Activated CD4-positive, alpha-beta T cell treated with anti-CD3 and anti-CD28 coated beads, Interleukin-2, amount 50 U/mL, for 1 hour (primary cell): ENCODE measurements at places on chromosomes 6 and 20.

DNA sequence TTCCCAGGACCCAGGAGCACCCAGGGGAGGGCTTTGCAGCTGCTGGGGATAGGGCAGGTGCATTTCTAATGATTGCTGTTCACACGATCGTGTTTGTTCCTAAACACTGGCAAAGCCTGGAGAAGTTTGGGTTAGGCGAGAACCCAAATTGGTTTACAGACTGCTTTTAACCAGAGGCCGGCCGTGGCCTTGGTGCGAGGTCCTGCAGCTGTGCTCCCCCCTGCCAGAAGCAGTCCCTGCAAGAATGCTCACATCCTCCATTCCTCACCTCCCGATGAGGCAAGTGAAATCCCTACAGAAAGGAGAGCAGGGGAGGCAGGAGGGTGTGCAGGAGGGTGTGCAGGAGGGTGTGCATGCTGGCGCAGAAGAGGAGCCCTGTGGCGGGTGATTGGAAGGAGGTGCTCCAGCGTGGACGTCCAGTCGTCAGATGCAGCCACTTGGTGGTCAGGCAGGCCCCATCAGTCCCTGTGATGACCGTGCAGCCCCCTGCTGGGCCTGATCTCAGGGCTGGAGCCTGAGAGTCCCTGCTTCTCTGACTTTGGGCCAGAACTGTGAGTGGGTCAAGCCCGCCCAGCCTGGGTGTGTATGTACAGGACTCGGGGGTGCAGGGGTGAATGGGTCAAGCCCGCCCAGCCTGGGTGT, 55.7 kb upstream of the FRMD1 start:
- no peak for DNase-seq

GRCh38 chr6:15518878-15519277, 143.9 kb downstream of the DTNBP1 start:
- DNase-seq, result no peak

DNA sequence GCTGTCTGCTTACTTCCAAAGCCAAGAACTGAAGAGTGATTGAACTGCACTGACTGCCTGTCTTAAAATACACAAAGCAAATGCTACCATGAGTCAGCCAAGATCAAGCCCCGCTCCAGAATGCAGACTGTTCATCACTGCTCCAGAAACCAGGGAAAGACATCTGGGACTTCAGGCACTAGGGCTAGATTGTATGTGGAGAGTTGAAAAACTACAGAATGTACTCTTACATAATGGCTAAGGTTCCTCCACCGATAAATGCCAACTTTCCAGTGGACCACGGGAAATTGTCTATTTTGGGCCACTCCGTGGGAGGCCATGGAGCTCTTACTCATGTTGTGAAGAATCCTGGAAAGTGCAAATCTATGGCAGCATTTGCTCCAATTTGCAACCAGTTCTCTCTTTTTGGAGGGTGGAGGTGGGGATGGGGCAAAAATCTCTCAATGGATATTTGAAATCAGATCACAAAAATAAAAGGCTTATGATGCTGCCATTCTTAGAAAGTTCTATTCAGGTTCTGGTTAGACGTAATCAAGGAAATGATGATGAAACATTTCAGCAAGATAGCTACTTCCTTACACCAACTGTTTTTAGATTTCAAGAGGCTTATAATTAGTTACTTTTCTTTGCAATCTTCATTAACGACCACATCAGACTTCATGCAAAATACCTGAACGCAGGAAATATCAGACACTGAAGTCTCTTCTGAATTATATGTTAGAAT, 11.8 kb upstream of the CAP2 start:
- no peak for DNase-seq

GRCh38 chr6:112576423-112576822, 229.3 kb downstream of the RFPL4B start:
- no peak for DNase-seq

DNA sequence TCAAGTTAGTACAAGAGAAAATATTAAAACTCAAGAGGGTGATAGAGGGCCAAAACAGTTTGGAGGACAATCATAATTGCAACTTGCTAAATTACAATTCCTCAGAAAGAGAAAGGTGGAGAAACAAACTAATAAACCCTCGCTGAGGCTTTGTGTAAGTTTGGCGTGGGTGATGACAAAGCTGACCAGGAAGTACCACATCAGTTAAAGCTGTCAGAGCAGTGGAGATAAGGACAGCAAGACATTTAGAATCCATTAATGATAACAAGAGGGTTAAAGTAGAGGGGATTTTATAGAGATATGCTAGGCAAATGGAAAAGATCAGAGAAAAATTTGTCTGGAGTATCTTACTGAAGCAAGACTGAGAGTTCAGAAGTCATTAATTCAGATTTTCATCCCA, 334.4 kb downstream of the TFAP2B start:
- no peak for DNase-seq

DNA sequence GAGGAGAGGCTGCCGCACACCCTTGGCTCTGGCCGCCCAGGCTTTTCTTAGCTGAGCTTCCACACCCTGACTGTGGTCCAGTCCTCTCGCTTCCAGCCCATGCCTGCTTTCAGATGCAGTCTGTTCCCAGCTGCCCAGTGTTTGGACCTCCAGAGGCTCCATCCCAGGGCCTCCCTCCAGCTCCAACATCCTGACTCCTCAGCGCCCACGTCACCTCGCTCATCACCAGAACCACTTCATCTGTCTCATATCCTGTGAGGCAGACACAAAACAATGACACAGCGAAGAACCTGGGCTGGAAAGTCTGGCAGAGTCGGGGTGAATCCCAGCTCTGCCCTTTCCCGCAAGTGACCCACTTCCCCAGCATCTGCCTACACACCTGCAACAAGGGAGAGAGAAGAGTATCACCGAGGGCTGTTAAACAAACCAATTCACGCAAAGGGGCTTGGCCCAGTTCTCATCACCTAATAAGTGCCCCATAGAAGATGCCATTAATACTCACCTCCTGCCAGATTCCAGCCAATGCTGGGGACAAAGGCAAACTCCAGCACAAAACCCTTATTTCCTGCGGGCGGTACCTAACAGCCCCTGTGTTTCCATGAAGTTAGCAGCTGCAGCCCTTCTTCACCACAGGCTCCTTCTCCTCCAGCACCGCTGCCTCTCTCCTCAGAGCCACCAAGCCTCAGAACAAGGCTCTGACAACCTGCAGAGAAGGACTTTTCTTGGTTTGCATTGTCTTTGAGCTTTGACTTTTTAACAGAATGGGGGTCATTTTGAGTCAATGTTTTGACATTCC, 133.4 kb upstream of the CDH4 start:
- DNase-seq, result no peak

- DNase-seq, result no peak
These were observed 36.1 kb downstream of the SLC35D3 start for GRCh38 chr6:136958168-136958567.

GRCh38 chr6:47138046-47138445, 95.9 kb upstream of the ADGRF1 start:
- no peak for DNase-seq

DNA sequence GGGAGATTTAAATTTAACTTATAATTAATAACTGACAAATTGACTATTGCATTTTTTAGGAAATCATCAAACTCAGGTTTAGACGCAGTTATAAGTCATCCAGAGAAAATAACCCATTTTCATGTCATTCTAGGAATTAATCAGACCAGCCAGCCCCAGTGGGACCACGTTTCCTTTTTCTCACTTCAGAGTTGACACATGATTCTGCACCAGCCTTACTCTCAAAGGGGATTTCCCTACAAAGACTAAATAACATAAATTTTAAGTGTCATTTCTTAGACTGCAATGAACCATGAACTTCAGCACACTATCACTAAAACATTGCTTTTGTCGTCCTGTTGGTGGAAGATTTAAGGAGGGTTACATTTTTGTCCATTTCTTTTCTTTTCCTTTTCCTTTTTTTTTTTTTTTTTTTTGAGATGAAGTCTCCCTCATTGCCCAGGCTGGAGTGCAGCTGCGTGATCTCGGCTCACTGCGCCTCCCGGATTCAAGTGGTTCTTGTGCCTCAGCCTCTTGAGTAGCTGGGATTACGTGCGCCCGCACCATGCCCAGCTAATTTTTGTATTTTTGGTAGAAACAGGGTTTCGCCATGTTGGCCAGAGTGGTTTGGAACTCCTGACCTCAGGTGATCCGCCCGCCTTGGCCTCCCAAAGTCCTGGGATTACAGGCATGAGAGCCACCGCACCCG, 3.6 kb downstream of the IPCEF1 start:
- DNase-seq, result no peak

GRCh38 chr6:32883789-32884188, 29.8 kb downstream of the PSMB9 start:
- DNase-seq, result no peak

DNA sequence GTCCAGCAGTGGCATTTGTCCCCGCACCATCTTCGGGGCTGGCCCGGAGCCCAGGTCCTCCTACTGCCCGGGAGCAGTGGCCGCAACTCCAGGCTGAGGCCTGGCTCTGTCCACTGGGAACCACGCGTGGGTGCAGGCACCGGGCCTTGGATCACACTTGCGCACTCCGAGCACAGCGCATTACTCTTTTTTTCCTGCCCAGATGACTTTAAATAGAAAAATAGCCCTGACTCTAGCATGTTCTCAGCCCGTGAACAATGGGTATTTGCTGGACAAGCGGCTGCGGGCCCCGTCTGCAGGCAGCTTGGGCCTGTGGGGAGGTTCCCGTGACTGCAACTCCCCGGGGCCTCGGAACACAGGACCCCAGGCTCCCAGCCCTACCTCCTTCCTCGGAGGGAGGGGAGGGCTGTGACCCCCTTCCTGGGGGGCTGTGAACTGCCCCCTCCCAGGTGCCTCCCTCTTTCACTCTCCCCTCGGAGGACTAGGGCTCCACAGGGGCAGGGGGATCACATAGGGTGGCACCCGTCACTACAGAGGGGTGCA, 162.2 kb downstream of the TBXT start:
- DNase-seq, result no peak

DNA sequence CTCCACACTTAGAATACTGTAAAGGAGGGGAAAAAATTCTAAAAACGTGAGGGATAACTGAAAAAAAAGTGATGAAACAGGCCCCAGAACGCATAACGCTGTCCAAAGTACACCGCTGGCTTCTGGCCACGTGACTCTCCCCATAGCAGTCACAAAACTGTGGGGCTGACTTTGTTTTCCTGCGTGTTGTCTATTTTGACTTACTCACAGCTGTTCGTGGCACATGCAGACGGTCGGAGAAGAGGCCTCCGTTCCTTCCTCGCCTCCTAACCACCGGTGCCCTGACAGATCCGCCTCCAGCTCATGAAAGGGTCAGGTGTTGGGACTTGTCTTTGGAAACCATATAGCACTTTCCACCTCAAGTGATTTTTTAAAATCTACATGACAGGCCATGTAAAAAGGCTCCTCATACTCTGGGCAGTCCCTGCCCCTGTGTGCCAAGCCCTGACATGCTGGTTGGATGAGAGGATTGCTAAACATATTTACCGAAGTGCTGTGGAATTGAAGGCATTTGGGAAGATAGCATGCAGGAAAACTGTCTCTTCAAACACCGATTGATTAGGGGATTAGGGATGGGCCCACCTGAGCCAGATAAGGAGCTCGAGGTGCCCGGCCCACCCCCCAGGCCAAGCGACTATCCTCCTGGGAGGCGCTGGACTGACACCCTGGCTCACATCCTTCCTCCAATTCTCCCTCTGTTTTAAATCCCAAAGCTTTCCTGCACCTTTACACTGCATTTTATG, 54.8 kb downstream of the DACT2 start:
- DNase-seq, result no peak

DNA sequence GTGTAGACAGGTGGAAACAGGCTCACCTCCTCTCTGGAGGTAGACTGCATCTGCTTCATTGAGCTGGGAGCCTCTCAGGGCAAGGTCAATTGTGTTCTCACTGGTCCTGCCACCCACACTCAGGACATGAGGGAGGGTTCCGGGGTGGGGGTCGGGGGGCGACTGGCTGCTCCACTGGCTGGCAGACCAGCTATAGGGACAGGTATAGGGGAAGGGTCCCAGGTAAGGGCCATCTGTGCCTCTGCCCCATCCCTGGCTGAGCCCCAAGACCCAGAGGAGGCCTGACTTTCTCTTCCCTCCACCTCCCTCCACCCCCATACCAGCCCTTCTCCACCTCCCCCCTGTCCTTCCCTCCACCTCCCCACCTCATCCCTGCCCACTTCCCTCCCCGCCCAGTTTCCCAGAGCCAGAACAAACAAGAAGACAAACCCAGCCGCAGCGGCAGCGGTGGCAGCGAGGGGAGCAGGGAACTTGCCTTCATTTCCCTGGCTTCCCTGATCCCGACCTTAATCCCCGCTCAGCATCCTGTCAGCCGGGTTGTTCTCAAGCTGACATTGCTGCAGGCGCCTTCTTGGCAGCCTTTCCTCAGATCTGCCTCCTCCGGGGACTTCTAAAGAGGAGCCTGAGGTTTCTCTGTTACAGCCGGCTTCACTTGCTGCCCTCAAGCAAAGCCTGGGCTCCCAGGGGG, 18.3 kb upstream of the FOXP4 start:
- DNase-seq, result no peak

DNA sequence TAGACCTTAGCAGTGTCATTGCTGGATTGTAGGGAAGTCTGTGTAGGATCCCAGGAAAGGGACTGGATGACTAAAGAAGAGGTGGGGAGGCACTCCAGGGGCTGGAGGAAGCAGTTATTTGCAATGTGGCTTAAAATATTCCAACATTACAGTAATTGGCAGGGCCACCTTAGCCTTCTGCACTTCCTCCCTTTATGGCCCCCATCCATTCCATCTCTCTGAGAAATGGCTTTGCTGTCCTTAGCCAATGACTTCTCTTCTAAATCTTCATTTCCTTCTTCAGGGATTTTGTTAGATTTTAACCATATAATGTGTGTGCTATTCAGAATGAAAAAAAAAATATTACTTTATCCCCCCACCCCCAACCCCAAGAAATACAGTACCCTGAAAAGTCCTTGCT, 6.4 kb downstream of the ADGRF5 start:
- DNase-seq, result no peak

DNA sequence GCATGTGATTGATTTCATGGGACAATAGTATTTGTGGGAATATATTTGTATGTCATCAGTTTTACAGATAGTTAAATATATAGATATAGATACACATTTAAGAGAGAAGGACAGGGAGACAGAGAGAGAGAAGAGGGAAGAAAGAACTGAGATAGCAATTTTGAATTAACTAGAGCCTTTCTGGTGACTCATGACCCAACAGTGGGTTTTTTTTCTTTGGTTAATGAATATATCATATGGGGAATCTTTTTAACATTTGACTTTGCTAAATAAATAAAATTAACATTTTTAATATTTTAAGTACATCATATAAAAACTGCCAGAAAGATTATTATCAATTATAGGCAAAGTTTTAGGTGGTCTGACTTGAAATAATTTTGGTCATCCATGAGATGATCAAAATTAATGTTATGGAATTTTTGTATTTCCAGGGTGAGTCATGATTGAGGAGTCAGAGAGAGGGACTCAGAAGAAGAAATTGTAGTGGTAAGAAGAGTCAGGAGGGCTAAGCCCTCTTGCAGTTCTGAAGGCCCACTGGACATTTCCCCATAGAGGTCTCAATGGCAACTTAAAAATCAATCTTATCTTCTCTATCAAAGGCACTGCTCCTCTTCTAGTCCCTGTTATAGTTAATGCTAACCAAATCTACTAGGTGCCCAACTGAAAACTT, 508.1 kb upstream of the MAP3K7 start:
- DNase-seq, result no peak

- DNase-seq, result no peak
These were observed 57.6 kb upstream of the IPCEF1 start for GRCh38 chr6:154414021-154414813.
